ENCODE measurements at places on chromosomes 7 and 10. TPM values are rescaled to one million over a fixed set of nuclear protein-coding genes. Genes with fewer than 3 reads are reported as not detected.

The STAG3 gene
- 0.41 TPM for polyA plus RNA-seq

The ZNF398 gene
- polyA plus RNA-seq: 2.5 TPM

The CALML3 gene
- not detected for polyA plus RNA-seq

The HKDC1 gene
- polyA plus RNA-seq: 0.05 TPM

The MYO3A gene
- 0.11 TPM for polyA plus RNA-seq

The GIMAP6 gene
- 14.6 TPM for polyA plus RNA-seq

The CDC14C gene
- not detected for polyA plus RNA-seq

The IFIT1B gene
- polyA plus RNA-seq: not detected

The SFRP4 gene
- polyA plus RNA-seq: 2.2 TPM

The ZNF804B gene
- 0.02 TPM for polyA plus RNA-seq

The PTPRZ1 gene
- 1.6 TPM for polyA plus RNA-seq

The PTN gene
- 51.0 TPM for polyA plus RNA-seq

The EGFR gene
- polyA plus RNA-seq: 4.2 TPM

The SLC26A5 gene
- polyA plus RNA-seq: 0.07 TPM

The NUPR2 gene
- not detected for polyA plus RNA-seq
